Brain (organoid and tissue), 16 donors: ENCODE measurements at places on chromosomes 1 and 21. TPM values are rescaled to one million over a fixed set of nuclear protein-coding genes. Genes with fewer than 3 reads are reported as not detected.

Gene C8B
- not detected for polyA plus RNA-seq

Gene PEX11B
- 35.4 TPM for polyA plus RNA-seq

Gene NHLH1
- 1.0 TPM for polyA plus RNA-seq

- no peak for DNase-seq
Measured at GRCh38 chr1:232293361-232293760, 336.6 kb downstream of the SIPA1L2 start.

DNA sequence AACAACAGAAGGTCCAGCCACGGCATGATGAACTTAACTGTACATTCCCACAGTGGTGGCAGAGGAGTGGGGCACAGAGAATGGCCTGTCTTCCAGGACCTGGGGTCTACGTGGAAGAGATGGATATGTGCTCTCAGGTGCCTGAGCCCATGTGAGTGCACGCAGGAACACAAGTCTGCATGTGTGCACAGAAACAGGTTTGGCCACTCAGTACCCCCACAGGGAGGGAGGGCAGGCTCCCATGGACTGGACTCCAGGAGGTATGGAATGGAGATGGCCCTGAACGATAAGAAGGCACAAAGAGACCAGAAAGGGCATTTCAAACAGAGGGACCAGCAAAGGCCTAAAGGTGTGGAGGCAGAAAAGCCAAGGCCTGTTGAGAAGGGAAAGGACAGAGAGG lies 10.8 kb downstream of the COL9A2 start:
- no peak for DNase-seq

GRCh38 chr1:163076446-163076845 lies 7.3 kb downstream of the RGS4 start:
- no peak for DNase-seq

GRCh38 chr1:103362348-103363007 lies 163.0 kb upstream of the RNPC3 start:
- no peak for DNase-seq

GRCh38 chr21:22650226-22650625 lies 1652.0 kb downstream of the NCAM2 start:
- DNase-seq = no peak

DNA sequence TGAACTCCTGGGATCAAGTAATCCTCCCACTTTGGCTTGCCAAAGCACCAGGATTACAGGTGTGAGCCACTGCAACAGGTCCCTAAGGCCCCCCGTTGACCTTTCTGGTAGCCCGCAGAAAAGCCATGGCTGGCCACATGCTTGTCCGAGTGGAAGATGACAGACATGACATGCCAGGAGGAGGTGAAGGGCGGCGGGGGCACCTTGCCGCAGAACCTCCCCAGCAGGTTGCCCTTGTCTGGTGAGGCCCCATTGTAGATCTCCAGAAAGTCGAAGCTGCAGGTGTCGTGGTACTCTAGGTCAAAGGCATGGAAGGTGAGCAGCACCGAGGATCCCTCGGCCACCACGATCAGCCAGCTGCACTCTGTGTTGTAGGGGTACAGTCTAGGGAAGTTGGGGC lies 8.4 kb downstream of the CDCP2 start:
- no peak for DNase-seq

DNA sequence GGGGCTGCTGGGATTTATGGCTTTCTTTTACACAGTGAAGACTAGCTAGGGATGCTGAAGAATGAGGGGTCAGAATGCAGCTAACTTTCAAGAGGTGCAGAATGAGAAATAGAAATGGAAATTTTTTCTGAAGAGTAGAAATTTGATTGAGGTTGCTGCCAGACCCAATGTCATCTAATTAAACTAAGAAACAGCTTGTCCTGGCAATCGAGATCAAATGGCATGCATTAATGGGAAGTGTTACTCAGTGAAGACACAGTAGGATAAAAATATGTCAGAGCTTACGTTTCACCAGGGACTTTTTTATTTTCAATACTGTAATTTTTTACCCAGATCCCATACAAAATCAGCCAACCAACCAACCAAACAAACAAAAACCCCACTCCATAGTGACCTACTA lies 306.0 kb downstream of the GRIK1 start:
- DNase-seq = peak; percentile 68

DNA sequence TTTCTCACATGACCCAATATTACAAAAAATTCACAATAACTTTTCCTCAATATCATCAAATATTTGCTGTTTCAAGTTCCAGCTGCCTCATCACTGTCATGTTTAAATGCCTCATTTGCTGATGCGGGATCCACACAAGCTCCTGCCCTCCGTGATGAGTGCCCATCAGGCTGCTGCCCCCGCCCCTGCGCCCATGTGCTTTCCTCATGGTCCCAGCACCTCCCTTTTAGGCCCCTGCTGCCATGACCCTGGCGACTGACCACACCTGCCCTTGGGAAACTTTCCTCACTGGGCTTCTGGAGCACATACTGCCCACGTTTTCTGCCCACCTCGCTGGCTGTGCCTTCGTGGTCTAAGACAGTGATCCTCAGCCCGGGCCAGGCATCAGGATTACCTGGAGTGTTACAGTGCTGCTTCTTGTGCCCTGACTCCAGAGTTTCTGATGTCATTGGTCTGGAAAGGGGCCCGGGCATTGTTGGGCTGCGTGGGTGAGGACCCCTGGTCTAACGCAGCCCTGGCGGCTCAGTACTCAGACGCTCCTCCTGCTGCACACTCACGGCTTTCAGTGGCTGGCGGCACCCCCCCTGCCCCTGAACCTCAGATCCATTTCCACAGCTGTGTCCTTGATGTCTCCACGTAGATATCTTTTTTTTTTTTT lies 20.5 kb downstream of the PLEKHM2 start:
- no peak for DNase-seq
